Activated CD4-positive, CD25-positive, alpha-beta regulatory T cell treated with anti-CD3 and anti-CD28 coated beads, Interleukin-2, amount 50 U/mL, for 24 hours (primary cell): ENCODE measurements at places on chromosomes 6 and 20.
A peak's percentile ranks its signal among the peaks of the same experiment; 100 is the strongest.

DNA sequence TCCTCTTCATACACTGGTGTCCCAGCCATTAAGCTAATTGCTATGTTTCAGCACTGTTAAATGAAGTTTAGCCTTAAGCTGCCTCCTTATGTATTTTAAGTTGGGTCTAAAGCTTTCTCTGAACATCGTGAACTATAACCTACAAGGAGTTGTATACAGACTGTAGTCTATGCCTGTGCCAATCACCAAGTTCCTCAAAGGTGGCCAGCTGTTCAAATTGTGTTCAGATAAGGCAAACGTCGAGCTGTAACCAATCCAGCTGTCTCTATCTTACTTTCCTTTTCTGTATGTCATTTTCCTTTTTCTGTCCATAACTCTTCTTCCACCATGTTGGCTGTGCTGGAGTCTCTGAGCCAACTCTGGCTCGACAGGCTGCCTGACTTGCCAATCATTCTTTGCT, 199.6 kb downstream of the OGFRL1 start:
- ATAC-seq: no peak

GRCh38 chr6:55131616-55132015, 42.7 kb upstream of the HCRTR2 start:
- no peak for ATAC-seq

DNA sequence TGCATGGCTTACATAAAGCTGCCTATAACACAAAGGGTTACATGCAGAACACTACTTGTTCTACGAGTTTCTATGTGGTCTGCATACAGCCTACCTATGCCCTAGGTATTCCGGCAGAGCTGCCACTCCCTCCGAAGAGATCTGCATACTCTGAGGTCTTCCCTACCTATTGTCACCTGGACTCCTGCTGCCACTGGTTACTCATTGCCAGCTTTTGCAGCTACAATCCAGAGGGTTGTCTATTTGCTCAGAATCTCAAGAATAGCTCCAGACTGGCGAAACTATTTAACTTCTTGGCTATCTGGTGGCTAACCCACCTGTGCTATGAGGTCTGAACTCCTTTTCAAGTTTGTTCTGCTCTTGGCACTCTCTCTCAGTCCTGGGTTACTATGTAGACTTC, 323.3 kb downstream of the BMP2 start:
- ATAC-seq: no peak

- ATAC-seq: no peak
Measured at GRCh38 chr6:34231566-34232336, 4.9 kb upstream of the HMGA1 start.

- ATAC-seq: peak; percentile 30
Measured at GRCh38 chr20:47357296-47358038, 968 bp upstream of the ZMYND8 start.

- no peak for ATAC-seq
Measured at GRCh38 chr6:131998255-131998982, 47.2 kb upstream of the CCN2 start.

GRCh38 chr6:26478100-26478984, 20.6 kb downstream of the BTN2A1 start:
- ATAC-seq: no peak

DNA sequence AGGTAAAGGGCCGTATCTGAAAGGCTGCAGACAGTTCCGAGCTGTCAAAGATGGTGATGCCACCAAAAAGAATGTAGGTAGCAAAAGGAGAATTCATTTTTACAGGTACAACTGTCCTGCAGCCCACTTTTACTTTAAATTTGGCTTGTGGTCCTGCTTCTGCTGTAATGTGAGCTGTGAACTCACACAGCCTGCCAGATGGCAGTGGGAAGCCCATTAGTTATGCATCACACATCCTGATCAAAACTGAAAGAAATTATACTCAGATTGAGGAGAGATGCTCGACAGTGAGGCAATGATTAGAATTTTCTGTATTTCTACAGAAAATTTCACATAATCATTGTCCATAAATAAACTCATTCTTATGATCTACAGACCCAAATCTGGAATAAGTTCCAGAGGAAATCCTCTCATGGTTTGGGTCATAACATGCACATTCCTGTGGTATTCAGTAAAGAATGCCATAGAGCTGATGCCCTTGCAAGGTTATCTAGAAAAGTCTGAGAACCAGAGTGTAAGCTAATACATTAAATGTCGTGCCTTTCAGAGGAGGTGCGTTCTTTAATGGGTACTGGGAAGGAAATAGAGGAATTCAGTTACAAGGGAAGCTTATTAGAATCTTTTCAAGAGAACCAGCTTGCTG, 23.9 kb upstream of the E2F3 start:
- ATAC-seq: peak; percentile 55
